ENCODE measurements at places on chromosomes 2 and 18.

- no peak for DNase-seq
Measured at GRCh38 chr2:133848111-133848649, 279.9 kb upstream of the NCKAP5 start.

- DNase-seq: no peak
Measured at GRCh38 chr2:23524261-23524706, 139.3 kb downstream of the KLHL29 start.

DNA sequence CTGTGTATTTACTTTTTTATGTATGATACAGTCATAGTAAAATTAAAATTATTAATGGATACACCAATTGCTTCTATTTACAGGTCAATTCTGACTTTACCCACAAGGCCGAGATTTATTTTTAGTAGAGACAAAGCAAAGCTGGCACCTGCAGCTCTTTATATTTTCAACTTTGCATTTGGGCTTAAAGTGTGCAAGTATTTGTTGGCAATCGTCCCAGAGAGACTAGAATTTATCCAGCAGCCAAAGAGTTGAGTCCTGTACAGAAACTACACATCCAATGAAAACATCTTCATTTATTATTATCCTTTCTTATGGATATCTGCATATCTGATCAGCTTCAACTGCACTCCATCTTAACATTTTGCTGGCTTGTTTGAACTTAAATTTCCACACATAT lies 485.6 kb downstream of the SOX11 start:
- no peak for DNase-seq

DNA sequence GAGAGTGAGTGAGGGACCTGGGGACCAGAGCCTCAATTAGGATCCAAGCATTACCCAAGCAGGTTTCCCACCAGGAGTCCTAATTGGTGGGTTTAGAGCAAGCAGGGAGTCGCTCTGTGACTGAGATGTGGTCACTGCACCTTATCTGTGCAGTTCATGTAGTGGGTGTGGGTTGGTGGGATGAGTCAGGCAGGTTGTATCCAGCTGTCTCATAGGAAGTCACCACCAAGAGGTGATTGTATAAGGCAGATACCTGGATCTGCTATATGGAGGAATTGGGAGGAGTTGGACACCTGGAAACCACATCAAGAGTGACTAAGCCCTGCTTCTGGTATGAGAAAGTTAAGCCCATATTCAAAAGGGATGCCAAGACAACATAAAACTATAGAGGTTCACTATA lies 106.8 kb downstream of the ARHGAP28 start:
- no peak for DNase-seq

- DNase-seq: no peak
Measured at GRCh38 chr2:101400506-101401325, 13.4 kb upstream of the CREG2 start.

GRCh38 chr2:58866040-58866439 lies 624.9 kb upstream of the FANCL start:
- DNase-seq: peak; percentile 66

- DNase-seq: no peak
Measured at GRCh38 chr2:8229546-8229986, 452.3 kb upstream of the ID2 start.

DNA sequence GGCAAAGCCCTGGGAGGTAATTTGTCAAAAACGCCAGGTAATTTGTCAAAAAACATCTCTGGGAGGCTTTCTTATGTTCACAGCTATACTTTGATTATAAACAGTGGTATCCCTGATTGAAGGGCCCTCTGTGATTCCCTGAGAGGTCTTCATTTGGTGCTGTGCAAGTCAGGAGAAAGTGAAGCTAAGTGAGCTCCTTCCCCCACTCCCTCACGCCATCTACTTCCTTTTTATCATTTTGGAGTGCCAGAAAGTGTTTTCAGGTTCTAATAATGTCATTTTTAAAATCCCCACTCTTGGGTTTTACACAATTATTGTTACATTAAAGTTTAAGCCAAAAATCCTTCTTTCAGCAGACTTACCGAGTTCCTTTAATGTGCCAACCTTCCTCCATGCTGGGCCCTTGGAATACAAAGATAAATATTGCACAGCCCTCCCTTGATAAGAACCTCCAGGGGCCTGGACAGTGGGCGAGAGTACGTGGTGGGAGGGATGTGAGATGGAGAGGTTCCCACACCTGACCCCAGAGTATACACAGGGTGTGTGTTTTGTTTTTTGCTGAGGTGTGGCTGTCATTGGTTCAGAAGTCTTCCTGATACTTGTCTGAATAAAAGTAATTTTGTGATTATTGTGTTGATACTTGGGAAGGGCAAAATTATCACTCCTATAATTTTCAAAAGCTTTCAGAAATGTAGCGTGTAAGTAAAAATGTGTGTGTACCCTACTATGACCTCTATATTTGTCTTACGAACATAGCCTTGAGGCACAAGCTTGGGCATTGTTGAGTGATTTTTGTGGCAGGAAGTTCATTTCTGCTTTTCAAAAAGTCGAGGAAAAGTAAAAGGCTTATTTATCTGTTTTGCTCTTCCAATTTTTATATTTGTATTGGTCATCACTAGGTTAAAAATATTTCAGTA lies 8.2 kb downstream of the MAPRE2 start:
- no peak for DNase-seq

- DNase-seq: no peak
Measured at GRCh38 chr2:202158796-202159195, 79.6 kb downstream of the SUMO1 start.
